GM03348 (cell line): ENCODE measurements at places on chromosomes 6 and 20.

DNA sequence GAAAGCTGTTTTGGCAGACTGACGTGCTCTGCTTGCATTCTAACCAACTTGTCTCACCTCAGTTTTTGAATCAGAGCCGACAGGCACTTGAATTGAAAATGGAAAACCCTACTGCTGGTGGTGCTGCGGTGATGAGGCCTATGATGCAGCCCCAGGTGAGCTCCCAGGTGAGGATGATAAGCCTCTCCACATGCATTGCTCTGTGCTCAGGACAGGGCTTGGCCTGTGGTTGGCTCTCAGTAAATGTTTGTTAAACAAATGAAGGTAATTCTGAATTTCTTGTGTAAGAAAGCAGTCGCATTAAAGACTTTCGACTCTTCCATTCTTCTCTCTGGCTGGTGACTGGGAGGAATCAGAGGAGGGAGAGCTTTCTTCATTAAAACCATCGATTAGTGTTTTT, 136.3 kb downstream of the SULF2 start:
- no peak for DNase-seq

- no peak for DNase-seq
Observed at GRCh38 chr6:46606338-46606737, 46.3 kb downstream of the CYP39A1 start.

- DNase-seq, result no peak
Observed at GRCh38 chr6:95071464-95071863, 505.9 kb upstream of the MANEA start.

GRCh38 chr6:138285800-138286199, 67.5 kb upstream of the PBOV1 start:
- no peak for DNase-seq

- DNase-seq, result no peak
Observed at GRCh38 chr6:150302520-150303176, 66.2 kb upstream of the IYD start.

- no peak for DNase-seq
Observed at GRCh38 chr6:1633366-1634021, 23.8 kb downstream of the FOXC1 start.
